ENCODE measurements at places on chromosomes 6 and 20.

- no peak for DNase-seq
Measured at GRCh38 chr20:4342609-4343008, 327.3 kb upstream of the RNF24 start.

DNA sequence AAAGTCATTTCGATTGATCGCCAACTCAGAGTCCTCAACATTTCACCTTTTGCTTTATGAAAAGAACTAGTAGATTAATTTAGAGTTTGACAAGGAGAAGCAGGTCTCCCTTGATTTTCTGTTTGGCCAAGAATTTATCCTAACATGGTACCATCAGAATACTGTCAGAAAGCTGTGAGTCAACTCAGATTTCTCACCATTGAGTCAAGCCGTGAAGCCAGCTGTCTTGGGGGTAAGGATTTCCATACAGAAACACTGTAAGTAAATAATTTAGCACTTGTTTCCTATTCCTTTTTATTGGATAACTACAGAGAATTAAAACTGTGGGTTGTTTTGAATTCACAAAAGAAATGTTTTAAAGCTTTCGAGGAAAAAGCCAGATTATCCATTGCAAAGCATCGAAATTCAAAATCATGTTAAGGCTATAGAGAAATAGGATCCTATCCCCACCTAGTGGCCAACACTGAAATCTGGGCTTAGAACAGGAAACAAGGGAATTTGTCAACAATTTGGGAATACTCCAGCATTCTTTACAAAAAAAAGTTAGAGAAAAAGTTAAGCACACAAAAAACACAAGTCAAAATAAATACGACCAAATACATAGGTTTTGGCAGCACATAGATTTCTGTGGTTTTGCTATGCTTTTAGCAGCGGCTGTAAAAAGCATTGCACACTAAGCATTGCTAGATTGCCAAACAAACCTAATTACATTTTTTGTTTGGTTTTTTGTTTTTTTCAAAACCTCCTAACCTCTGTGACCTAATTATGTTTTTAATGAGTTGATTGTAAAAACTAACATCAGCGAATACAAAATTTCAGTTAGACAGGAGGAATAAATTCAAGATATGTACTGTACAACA, 44.2 kb downstream of the COL11A2 start:
- no peak for DNase-seq

DNA sequence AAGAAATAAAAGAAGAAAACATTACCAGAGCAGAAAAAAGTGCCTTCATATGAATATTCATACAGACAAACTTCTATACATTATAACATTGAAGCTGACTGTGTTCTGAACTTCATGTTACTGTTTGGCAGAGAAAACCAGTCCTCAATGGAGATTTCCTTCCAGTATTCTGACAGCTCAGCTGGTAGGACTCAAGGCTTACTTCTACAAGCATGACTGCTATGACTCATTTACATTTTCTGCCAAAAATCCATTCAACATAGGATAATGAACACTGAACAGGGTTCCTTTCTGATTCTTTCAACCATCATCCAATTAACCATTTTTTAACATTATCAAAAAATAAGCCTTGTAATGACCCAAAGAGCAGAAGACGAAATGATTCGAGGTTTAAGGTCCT, 25.4 kb downstream of the COL9A1 start:
- DNase-seq, result no peak

- DNase-seq, result peak; percentile 40
Measured at GRCh38 chr6:37783025-37783855, 36.3 kb upstream of the ZFAND3 start.

DNA sequence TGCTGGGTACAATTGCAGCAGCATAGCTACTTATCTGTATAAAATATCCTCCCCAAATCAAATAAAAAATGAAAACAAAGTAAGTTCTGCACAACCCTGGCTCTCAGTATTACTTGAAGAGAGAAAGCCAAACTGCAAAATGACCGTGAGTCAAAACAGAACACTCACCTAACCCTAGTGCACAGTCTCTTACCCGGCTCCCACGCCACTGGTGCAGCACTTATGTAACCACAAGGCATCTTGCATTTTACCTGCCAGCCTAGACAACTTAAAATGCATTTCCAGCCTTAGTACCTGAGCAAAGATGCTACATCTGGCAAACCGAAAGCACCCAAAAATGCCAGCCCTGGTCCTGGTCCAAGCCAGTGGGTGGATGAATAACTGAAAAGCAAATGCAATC, 12.4 kb upstream of the SIRPB1 start:
- DNase-seq, result no peak

GRCh38 chr6:41638935-41639808, 904 bp downstream of the MDFI start:
- DNase-seq, result no peak

Data from NCI-H2107 (cell line).